Femur (tissue), 1 donor: ENCODE measurements at places on chromosomes 3 and 15.

GRCh38 chr15:70064441-70064840, 33.3 kb downstream of the TLE3 start:
- DNase-seq = no peak

DNA sequence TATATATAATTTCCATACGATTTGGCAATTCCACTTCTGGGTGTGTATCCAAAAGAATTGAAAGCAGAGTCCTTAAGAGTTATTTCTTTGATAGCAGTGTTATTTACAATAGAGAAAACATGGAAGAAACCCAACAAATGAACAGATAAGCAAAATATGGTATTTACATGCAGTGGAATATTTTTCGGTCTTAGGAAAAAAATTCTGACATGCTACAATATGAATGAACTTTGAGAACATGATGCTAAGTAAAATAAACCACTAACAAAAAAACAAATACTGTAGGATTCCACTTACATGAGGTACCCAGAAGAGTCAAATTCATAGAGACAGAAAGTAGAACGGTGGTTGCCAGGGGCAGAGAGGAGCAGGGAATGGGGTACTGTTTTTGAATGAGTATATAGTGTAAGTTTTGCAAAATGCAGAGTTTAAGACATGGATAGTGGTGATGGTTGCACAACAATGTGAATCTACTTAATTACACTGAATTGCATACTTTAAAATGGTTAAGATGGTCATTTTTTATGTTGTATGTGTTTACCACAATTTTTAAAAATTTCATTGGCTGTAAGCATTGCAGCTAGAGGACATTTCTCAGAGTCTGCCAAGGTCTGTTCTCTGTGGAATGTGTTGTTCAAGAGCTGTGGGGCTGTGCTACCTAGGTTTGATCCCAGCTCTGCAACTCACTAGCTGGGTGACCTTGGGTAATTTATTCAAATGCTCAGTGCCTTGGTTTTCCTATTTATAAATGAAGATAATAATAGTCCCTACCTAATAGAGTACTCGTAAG, 122.1 kb downstream of the MEX3B start:
- no peak for DNase-seq

GRCh38 chr3:70916375-70917055, 604.1 kb upstream of the MDFIC2 start:
- no peak for DNase-seq

DNA sequence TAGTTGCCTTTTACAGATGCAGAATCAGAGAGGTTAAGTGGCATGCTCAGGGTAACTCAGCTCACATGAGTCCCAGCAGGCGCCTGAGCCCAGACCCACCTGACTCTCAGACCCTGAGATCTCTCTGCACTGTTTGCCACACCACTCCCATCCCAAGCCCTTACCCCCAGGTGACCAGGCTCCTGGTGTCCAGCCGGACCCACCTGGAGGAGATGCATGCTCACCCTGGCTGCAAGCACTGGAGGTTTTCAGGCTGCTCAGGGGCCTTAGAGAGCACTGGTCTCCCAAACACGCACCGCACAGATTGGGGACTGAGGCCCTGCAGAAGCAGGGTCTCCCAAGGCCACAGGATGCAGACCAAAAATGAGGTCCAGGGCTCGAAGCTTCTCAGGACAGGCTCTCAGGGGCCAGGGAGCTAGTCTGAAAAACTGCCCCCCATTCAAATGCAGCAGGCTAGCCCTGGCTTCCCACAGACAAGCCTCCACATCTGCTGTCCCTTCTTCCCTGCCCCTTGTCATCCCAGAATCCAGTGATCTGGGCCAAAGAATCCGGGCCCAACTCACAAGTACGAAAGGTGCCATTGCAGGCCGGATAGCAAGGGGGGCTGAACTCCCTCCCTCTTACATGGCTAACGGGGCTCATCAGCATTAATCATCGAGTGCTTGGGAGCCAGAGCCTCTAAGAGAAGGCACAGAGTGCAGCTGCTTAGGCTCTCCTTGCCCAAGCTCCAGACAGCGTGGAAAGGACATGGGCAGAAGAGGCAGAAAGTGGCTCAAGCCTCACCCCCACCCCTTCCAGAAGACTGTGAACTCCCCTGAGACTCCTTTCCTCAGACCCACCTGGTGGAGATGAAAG, 90.2 kb upstream of the PRR20G start:
- no peak for DNase-seq

DNA sequence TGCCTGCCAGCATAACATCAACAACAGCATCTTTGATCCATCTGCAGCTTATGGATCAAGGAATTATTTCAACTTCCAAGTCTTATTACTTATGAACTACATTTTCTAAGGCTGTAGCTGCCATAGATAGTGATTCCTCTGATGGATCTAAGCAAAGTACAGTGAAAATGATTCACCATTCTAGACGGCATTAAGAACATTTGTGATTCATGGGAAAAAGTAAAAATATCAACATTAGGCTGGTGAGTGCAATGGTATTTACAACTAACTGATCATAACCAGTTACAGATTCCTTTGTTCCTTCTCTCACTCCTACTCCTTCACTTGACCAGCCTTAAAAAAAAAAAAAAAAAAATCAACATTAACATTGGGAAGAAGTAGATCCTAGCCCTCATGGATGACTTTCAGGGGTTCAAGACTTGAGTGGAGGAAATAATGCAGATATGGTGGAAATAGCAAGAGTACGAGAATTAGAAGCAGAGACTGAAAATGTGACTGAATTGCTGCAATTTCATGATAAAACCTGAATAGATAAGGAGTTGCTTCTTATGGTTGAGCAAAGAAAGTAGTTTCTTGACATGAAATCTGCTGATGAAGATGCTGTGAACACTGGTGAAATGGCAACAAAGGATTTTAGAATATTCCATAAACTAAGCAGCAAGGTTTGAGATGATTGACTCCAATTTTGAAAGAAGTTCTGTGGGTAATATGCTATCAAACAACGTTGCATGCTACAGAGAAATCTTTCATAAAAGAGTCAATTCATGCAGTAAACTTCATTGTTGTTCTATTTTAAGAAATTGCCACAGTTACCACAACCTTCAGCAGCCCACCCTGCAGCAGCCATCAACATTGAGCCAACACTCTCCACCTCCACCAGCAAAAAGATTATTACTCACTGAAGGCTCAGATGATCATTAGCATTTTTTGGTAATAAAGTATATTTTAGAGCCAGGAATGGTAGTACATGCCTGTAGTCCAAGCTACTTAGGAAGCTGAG, 22.8 kb downstream of the SLC12A6 start:
- DNase-seq = no peak

DNA sequence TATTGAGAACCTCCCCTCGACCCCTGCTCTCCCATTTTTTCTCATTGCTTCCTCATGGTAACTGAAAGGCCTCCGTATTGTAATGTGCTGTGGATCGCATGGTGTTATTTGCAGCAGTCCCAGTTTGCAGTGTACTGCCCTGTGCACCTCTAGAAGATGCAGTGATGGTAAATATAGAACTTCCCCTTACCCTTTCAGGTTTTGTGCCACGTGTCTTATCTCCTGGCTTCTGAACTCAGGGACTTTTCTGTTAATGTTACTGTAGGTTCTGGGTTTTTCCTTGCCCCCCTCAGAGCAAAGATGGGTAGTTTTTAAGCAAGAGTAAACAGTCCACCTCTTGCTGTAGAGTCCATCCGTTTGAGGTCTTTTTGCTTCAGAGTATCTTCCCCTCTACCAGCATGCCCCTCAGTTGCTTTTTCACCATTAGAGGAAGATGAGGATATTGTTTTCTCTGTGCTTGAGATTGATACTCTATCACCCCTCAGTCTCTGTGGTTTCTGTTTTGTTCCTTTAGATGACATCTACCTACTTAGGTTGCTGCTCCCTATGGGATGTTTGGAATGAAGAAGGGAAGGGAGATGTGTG, 22.4 kb downstream of the CHD2 start:
- DNase-seq = no peak

- no peak for DNase-seq
Observed at GRCh38 chr3:5197022-5197421, 9.5 kb downstream of the EDEM1 start.
